ENCODE measurements at places on chromosomes 6 and 20.

DNA sequence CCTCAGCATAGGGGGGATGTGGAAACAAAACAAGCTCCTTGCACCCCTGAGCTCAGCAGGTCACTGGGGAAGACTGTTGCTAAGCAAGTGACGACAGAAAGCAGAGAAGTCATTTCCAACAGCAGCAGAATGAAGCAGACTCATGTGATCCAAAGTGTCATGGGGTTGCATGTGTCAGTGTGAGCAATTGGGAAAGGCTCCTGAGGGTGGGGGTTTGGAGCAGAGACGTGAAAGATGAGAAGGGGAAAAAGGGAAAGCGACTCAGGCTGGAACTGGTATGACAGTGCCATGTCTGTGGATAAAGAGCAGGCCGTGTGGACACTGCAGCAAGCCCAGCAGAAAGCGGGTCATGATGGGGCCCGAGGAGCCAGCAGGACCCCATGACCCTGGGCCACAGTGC lies 363.9 kb downstream of the PREX1 start:
- DNase-seq = no peak

GRCh38 chr6:170294813-170295509 lies 4.1 kb upstream of the DLL1 start:
- no peak for DNase-seq

DNA sequence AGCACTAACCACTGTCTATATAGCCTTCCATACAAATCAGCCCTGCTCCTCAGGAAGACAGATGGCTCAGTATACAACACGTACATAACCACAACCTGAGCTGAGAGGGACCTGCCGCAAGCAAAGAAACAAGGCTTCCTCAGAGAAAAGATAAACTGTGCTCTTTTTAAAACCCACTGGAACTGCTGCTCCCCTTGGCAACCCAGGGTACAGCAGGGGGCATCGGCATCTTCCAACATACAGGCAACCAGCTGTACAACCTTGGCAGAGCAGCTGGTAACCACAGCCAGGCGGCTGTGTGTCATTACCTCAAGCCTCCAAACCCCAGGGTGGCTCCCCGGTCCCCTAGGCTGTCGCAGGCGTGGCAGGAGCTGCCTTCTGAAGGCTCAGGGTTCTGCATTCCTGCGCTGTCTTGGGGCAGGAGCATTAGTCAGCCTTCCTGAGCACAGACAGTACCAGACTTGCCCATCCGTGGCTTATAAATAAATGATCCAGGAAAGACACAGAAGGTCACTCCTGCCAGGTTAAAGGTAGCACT lies 249.5 kb downstream of the ADGRG6 start:
- DNase-seq = peak; percentile 3

DNA sequence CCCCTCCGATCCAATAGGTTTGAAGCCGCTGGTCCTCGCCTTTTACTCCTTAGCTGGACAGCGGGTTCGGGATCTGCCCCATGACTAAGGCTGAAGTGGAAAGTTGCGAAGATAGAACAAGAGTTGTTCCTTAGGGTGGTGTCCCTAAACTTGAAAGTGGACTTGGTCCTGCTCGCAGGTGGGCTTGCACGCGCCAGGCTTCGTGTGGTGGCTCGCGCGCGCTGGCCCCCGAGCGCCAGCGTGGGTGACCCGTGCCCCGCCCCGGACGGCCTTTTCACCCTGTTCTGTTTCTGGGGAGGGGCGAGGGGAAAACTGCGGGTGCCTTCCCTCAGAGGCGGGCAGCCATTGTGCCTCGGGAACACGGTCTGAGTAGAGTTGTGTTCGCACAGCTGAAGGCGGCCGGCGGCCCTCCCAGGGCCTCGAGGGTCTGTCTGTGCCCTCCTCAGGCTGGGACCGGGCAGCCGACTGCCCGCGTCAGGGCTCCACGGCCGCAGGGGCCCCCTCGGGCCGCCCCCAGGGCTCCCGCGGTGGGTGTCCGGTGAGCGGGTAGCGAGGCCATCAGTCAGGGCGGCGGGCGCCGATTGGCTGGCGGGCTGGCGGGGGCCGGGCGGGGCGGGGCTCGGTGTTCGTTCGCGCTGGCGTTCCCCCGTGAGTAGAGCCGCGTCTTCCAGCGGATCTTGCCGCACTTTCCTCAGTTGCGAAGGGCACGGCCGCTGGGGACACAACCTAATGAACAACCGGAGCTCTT lies 33.0 kb downstream of the RREB1 start:
- DNase-seq = peak; percentile 76

DNA sequence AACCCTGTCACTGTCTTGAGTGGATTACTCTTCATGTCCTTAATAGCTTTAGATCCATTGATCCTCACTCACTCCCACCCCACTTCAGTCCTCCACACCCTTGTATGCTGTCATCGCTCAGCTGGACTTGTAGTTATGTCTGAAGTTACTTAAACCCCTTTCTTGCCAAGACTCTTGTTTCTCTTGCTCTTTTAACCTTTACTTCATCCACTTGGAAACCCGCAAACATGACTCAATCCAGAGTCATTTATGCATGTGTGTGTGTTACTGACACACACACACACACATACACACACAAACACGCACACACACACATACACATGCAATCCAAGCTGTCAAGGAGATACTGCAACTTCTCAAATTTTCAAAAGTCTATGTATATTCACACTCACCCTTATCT lies 341.8 kb downstream of the SYNE1 start:
- no peak for DNase-seq

- DNase-seq = no peak
These were observed 29.7 kb downstream of the COL12A1 start for GRCh38 chr6:75176076-75176582.

- no peak for DNase-seq
These were observed 47.4 kb downstream of the SULF2 start for GRCh38 chr20:47737923-47738322.

- DNase-seq = no peak
These were observed 68.8 kb upstream of the IYD start for GRCh38 chr6:150299873-150300485.

GRCh38 chr20:41124451-41125094 lies 12.8 kb upstream of the PLCG1 start:
- no peak for DNase-seq
